Hepatocyte (in vitro differentiated cells): ENCODE measurements at places on chromosomes 3 and 15. TPM values are rescaled to one million over a fixed set of nuclear protein-coding genes. Genes with fewer than 3 reads are reported as not detected.
A peak's percentile ranks its signal among the peaks of the same experiment; 100 is the strongest.

ATP2B2 gene
- total RNA-seq, result 1.8 and 1.9 TPM in 2 replicates

IFT122 gene
- 14.6 and 17.3 TPM in 2 replicates for total RNA-seq

DGKG gene
- total RNA-seq, result 1.8 TPM in 1 of 2 replicates, not detected in the other

CPNE4 gene
- 0.37 and 1.8 TPM in 2 replicates for total RNA-seq

GRCh38 chr3:71415681-71416122, 167.8 kb downstream of the FOXP1 start:
- DNase-seq, result no peak

DNA sequence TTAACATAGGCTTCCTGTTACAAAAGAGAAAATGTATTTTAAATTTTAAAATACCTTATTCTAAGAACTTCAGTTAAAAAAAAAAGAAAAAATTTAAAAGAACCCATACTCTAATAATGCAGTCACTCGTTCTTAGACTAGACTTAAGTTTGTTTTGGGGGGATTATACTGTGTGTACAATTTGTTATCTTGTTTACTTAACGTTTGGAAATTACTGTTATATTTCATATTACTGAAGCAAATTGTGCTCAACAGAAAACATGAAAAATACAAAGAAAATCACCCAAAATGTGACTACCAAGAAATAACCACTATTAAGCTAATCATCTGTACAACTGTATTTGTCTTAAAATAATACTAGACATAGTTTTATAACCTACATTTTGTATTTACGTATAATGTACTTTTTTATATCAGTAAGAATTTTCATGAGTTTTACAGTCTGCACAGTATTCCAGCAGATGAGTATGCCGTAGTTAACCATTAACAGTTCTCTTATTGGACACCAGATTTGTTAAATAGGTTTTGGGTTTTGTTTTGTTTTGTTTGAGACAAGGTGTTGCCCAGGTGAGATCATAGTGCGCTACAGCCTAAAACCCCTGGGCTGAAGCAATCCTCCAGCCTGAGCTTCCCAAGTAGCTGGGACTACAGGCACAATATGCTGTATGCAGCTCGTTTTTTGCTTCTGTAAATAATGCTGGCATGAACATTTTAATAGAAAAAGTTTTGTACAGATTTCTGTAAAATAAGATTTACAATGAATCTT, 88.8 kb upstream of the CHD2 start:
- DNase-seq, result peak; percentile 43

- DNase-seq, result no peak
Measured at GRCh38 chr15:83204697-83205096, 2.9 kb downstream of the HDGFL3 start.

GRCh38 chr15:77568014-77568972, 64.4 kb downstream of the LINGO1 start:
- DNase-seq, result no peak

GRCh38 chr15:71385026-71385425, 269.8 kb downstream of the THSD4 start:
- no peak for DNase-seq

DNA sequence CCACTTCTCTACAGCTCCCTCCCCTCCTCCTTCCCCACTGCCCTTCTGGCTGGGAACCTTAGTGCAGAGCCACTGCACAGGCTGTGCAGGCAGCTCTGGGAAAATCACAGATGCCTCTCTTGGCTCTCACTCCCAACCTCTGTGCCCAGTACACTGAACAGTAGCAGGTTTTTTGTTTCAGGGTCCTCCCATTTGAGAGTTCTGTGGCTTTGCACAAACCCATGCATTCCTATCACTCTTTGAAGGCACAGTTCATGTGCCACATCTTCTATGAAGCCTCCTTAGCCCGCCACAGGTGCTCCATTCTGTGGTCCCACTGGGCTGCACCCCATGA, 103.9 kb downstream of the SNRK start:
- DNase-seq, result no peak

GRCh38 chr3:105960381-105960780, 91.6 kb upstream of the CBLB start:
- no peak for DNase-seq
